Activated CD4-positive, alpha-beta T cell treated with anti-CD3 and anti-CD28 coated beads for 1 hour (primary cell): ENCODE measurements at places on chromosomes 16 and 17.

DNA sequence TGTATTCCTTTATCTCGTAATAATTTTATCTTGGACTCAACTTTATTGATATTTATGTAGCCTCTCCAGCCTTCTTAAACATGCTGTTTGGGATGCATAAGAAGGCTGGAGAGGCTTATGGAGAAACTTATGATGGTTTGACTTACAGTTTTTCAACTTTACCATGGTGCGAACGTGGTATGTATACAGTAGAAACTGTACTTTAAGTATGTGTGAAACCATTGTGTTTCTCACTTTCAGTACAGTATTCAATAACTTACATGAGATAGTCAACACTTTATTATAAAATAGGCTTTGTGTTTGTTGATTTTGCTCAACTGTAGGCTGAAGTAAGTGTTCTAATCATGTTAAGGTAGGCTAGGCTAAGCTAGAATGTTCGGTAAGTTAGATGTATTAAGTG is 206.8 kb downstream of the SEC14L1 start:
- DNase-seq, result no peak

- DNase-seq, result no peak
Observed at GRCh38 chr17:47778184-47778635, 43.4 kb downstream of the OSBPL7 start.

- no peak for DNase-seq
Observed at GRCh38 chr17:48871551-48872351, 20.8 kb upstream of the ATP5MC1 start.

DNA sequence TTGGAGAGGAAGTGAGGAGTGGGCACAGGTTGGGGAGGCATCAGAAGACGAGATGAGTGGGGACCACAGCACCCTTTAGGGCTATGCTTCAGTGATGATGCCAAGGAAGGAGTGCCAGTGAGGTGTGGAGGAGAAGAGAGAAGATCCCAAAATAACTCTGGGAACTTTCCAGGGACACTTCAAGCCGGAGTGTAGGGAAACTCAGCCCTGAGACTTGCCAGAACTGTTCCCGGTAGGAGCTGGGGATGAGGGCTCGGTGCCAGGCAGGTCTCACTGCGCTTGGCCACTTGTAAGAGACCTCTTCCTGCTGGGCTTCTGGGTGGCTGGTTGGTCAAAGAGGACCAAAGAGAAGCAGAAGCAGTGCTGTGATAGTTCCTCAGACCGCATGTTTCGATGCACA is 63.6 kb downstream of the SHISA6 start:
- no peak for DNase-seq

- no peak for DNase-seq
Observed at GRCh38 chr16:89951509-89951908, 3.0 kb downstream of the DEF8 start.

DNA sequence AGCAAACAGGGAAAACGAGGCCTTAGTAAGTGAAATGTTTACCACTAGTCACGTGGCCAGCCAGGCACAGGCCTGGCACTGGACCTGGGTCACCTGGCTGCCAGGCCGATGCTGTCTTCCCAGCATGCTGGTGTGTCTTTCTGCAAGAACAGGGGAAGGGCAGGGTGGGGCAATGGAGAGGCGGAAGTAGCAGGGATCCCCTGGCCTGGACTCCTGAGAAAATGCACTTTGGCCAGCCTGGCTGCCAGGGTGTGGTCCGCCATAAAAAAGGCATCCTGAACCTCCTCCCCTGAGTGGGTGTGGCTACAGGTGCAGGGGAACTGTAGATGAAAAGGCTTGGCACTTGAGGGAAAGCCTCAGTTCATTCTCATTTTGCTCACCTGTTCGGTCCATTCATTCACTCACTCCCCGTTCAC is 1.0 kb upstream of the ANKRD40CL start:
- DNase-seq, result no peak

GRCh38 chr17:40582328-40582901 is 17.1 kb upstream of the CCR7 start:
- peak; percentile 51 for DNase-seq

DNA sequence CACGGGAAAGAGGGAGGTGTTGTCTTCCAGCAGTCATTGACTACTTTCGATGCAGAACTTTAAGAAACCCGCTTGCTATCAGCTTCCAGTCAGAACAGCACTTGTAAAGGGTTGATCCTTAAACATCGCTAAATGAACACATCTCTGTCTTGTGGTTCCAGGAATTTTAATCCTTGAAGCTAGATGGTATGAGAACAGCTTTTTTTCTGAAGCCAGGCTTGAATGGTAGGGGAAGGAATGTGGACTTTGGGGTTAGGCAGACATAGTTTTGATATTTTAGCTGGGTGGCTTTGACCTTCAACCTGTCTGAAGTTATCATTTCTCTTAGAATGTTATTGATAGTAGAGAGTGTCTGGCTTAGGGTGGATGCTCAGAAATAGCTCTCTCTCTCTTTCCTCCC is 81.1 kb downstream of the RGS9 start:
- no peak for DNase-seq

GRCh38 chr16:2692948-2693651 is 10.8 kb downstream of the KCTD5 start:
- DNase-seq, result no peak

DNA sequence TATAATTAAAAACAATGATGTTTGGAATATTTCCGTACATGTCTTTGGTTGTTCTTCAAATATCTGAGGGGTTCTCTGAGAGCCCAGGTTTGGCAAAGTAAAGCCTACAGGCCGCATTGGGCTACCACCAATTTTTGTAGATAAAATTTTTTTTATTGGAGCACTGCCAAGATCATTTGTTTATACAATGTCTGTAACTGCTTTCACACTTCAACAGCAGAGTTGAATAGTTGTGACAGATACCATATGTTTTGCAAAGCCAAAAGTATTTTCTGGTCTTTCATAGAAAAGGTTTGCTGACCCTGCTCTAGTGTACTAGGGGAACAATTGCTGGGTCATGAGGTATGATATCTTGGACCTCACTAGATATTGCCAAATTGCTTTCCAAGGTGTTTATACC is 10.5 kb downstream of the PPM1D start:
- DNase-seq, result no peak

- no peak for DNase-seq
Observed at GRCh38 chr16:66840883-66841282, 3.3 kb upstream of the CA7 start.

DNA sequence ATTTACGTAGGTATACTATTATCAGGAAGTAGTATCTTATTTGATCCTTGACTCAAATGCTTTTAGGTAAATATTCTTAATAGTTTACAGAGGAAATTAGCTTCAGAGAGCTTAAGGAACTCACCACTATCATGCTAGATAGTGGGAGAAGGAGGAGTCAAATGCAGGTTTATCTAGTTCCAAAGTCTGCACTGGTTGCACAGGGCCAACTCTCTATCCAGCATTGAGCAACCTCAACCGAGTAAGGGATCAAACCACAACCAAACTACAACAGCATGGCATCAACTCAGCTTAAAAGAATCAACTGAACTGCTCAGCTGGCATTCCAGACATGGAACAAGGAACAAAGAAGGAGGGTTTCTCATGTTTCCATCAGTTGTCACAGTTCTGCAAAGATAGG is 306.0 kb downstream of the MAF start:
- DNase-seq, result no peak

- DNase-seq, result no peak
Observed at GRCh38 chr16:83774066-83774465, 33.7 kb upstream of the HSBP1 start.

DNA sequence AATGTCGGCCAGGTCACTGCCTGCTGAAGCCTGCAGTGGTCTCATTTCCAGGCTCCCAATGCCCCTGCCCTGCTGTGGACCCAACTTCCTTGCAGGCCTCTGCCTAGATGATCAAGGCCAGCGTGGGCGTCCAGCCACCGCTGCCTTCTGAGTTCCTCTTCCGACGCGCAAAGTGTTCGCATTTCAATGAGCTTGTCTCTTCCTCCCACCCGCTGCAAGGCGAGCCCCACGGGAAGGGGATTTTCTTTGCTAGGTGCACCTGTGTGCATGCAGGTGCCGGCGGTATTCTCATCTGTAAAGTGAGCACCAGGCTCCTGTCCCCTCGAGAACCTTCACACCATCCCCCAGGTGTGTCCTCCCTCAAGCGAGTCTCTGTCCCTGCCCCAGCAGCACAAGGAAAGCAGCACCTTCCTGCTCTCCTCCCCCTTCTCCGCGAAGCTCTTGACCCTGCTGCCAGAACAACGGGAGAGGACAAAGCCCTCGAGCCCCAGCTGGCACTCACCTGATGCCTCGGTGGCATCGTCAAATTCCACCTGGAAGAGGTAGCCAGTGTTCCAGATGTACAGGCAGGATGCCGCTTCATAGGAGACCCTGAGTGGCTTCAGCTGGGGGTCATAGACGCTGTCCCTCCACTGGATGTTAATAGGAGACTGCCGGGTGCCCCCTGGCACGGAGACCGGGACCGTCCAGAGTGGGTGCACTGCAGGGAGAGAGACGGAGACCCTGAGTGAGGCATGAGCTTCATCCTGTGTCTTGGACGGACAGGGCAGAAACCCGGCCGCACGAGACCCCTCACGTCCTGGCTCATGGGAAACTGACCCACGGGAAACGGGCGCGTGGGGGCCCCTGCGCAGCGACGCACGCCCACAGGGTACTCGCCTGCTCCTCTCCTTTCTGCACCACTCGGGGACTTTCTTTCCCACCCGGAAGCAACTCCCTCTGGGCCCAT is 9.8 kb downstream of the CA5A start:
- DNase-seq, result no peak

DNA sequence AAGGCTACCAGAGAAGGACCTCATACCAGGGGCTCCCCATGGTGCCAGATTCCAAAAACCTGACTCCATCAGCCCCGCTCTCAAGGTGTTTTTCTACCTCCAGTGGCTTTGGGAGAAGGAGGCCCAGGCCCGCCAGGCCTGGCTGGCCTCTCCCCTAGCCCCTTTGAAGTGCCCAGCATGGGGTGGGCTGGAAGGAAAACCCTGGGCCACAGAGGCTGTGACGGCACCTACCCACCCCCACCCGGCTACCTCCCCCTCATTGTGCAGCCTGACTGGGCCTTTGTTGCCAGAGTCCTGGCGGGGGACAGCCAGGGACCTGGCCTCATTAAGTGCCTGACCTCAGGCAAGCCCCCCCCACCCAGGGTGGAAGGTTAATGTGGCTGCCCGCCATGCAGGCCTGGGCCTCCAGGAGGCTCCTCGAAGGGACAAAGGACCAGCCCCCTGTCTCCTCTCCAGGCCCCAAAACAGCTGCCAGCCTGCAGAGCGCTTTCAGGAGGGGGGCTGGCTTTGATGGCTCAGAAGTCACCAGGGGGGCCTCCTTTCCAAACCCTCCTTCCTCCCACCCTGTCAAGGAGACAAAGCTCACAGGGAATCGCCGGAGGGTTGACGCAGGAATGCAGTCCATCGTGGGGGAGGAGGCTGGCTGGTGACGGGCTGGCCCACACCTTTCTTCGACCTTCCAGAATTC is 159.4 kb downstream of the ZNF423 start:
- no peak for DNase-seq

GRCh38 chr16:84717484-84717883 is 17.7 kb downstream of the USP10 start:
- DNase-seq, result no peak

DNA sequence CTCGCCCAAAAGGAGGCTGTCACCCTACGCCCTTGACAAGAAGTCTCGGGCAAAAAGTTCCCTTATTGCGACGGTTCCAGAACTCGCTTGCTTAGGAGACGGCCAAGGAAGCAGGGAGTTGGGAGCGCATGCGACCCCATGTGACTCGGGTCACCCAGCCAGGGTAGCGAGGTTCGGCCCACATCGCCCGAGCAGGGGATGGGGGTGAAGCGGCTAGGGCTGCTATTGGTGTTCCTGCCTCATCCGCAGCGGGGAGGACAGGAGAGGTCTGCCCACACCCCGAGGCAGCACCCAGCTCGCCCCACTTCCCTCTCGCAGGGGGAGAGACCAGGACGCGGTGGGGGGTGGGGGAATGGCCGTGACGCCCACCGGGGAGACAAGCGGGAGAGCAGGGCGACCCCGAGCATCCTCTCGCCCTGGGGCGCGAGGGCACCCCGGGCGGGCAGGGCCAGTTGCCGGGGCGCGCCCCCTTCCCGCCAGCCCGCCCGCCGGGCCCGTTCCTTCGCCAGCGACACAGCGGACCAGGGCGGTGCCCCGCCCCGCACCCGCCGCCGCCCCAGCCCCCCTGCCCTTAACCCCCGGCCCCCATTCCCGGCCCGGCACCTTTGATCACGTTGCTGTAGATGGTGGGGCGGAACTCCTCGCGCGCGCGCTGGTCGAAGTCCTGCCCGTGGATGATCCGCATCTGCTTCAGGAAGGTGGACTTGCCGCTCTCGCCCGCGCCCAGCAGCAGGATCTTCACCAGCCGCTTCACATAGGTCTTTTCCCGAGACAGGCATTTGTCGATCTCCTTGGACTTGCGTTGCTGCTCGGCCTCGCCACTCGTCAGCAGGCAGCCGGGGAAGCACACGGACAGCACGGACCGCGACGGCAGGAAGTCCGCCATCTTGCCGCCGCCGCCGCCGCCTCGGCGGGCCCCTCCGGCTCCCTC is 567 bp downstream of the GNA13 start:
- DNase-seq, result peak; percentile 31

DNA sequence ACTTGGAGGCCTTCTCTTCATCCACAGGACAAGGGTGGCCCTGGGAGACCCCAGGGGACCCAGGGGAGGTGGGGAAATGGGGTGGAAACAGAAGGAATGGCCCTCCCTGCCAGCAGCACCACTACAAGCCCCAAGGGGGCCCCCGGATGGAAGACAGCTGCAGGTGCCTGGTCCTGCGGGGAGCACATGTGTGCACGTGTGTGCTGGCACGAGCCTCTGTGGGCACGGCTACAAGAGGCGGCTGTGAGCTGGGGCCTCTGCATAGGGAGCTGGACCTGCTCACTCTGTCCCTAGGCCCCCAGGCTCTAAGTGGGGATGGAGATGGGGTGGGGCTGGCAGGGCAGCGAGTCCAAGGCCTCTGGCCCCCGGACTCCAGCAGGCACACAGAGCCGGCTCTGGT is 13.2 kb upstream of the AATK start:
- no peak for DNase-seq

GRCh38 chr16:87131061-87131995 is 185.9 kb downstream of the C16orf95 start:
- no peak for DNase-seq

DNA sequence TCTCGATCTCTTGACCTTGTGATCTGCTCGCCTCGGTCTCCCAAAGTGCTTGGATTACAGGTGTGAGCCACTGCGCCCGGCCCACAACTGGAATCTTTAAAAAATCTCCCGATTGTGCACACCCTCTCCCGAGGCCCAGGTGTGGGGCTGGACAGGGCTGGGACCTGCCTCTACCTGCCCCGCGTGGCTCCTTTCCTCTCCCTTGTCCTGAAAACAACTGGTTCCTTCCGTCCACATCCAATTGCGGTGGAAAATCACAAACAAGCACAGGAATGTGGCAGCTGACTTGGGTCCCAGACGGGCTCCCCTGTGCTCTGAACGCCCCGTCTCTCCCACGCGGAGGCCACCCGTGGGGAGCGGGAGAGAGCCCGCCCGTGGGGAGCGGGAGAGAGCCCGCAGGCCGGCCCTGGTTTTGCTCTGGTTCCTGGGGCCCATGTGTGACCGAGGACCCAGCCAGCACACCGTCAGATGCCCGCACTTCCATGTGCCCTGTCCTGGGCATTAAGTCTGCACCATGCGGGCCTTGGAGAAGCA is 3.0 kb upstream of the TMEM204 start:
- no peak for DNase-seq
